LHCN-M2 (cell line): ENCODE measurements at places on chromosomes 11 and 22. TPM values are rescaled to one million over a fixed set of nuclear protein-coding genes. Genes with fewer than 3 reads are reported as not detected.
A peak's percentile ranks its signal among the peaks of the same experiment; 100 is the strongest.

- no peak for DNase-seq
Observed at GRCh38 chr11:7668911-7669310, 4.4 kb downstream of the CYB5R2 start.

DNA sequence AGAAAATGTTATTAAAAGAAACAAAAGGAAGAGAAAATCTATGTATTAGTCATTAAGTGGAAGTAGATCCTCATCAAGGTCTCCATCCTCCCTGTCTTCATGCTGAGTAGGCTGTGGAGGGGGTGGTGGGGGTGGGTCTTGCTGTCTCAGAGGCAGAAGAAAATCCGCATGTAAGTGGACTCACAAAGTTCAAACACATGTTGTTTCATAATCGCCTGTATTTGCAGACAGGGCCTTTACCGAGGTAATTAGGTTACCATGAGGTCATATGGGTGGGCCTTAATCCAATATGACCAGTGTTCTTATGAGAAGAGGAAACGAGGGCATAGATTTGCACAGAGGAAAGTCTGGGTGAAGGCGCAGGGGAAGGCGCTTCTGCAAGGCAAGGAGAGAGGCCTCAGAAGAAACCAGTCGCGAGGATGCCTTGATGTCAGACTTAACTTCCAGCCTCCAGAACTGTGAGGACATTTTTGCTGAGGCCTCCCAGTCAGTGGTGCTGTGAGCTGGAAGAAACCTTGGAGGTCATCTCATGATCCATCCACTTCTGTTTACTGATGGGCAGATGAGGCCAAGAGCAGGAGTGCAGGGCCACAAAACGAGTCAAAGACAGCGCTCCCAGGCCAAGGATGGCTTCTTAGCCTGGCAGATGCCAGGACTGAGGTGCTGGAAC lies 49.3 kb upstream of the THY1 start:
- DNase-seq, result no peak

The SORL1 gene
- total RNA-seq, result 0.06 and 0.26 TPM in 2 replicates

The LRRC74B gene
- total RNA-seq, result 0.11 and 0.13 TPM in 2 replicates

GRCh38 chr11:76215941-76216340 lies 9.6 kb upstream of the WNT11 start:
- peak; percentile 56 for DNase-seq

The ATXN10 gene
- 73.0 and 98.0 TPM in 2 replicates for total RNA-seq

- peak; percentile 1 for DNase-seq
Observed at GRCh38 chr11:91630916-91631673, 593.5 kb upstream of the FAT3 start.

- peak; percentile 78 for DNase-seq
Observed at GRCh38 chr11:17314232-17314547, 37.4 kb upstream of the NCR3LG1 start.

DNA sequence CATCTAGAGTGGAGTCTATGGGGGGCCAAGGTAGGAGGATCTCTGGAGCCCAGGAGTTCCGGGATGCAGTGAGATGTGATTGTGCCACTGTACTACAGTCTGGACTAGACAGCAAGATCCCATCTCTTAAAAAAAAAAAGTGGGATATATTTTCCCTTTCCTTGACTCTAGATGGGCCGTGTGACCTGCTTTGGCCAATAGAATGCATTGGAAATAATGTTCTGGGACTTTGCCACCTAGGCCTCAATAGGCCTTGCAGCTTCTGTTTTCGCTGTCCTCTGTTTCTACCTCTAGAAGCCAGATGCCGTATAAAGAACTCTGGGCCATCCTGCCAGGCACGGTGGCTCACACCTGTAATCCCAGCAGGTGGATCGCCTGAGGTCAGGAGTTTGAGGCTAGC lies 3.6 kb downstream of the C11orf86 start:
- no peak for DNase-seq

The NXPE1 gene
- total RNA-seq, result not detected in 2 replicates

The SMTNL1 gene
- total RNA-seq, result not detected in 2 replicates
